ENCODE measurements at places on chromosomes 3 and 15.

DNA sequence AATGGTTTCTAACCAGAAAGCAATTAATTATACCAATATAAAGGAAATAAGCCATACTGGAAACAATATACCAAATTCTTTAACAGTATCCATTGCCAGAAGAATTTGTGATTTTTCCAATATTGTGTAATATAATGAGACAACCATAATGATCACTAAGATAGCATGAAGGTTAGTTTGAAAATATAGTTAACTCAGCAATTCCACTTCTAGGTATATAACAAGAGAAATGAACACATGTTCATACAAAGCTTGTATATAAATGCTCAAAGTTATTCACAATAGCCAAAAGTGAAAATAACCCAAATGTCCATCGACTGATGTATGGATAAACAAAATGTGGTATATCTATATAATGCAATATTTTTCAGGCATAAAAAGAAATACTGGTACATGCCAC lies 369.1 kb downstream of the TBC1D5 start:
- DNase-seq: no peak

GRCh38 chr3:127329631-127330285 lies 41.9 kb upstream of the PRR20G start:
- DNase-seq: no peak

DNA sequence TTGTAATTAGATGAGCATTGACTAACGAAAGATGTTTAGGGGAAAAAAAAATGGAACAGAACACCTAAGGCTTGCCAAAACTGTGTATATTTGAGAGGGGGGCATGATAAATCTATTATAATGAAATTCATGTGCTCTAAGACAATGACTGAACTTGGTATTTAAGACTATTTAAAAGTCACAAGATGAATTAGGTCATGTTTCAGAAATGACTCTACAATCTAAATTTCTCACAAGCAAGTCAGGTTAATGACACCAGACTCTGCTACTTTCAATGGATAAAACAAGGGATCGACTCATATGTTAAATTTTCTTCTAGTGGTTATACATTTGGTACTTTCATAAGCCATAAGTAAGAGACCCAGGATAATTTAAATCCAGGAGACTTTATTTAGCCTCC lies 78.4 kb downstream of the DUT start:
- no peak for DNase-seq

DNA sequence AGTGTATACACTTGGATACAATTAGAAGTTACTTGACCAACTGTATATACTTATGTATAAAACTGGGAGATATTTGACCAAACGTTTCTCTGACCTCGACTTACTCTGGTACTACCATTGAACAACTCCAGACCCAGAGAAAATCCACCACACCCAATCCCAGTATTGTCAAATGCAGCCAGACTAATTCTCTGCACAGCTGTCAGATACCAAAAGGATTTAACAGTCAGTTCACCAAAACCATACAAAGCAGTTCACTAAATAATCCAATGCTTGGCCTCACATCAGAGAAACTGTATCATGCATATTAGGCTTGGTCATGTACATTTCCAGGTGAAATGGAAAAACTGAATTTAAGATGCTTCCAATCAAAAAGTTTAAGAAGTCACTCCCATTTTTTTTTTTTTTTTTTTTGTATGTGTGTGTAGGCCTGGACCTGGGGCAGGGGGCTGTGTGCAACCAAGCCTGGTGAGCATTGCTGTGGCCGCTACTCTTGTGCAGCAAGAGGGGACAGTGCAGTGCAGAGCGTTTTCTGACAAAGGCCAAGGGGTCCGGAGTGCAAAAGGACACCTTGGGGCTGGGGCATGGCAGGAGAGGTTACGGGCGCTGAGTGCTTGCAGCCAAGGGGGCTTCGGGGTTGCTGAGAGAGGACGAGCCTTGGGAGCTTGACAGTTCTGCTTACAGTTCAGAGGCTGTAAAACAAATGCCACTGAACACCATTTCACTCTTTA lies 1.4 kb downstream of the TOMM70 start:
- no peak for DNase-seq

DNA sequence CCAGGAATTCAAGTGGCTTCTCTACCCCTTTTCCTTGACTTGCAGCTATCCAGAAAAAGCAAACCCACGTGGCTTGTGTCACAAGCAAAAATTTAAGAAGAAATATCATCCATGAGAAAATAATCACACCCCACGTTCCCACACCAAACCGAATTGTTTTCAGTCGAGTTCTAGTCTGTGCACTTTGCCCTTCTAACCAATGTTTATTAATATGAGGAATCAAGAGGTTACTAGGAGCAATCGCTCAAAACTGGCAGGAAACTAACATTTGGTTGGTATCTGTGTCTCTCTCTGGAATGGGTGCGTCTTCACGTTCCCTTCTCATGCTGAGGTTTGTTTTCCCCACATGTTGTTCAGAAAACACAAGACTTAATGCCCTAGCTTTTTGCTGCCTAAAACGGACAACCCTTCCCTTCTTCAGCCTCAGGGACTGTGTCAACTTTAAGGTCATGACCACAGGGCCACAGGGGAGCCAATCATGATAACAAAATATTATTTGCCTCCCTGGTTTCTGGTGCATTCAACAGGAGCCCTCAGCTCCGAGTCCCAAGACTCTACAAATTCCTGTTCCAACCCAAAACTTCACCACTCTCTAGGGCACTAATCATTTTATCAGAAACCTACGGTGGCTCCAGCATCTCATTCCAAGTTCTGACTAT lies 41.4 kb upstream of the LMCD1 start:
- no peak for DNase-seq

GRCh38 chr15:52483707-52484106 lies 45.0 kb downstream of the MYO5A start:
- peak; percentile 50 for DNase-seq

DNA sequence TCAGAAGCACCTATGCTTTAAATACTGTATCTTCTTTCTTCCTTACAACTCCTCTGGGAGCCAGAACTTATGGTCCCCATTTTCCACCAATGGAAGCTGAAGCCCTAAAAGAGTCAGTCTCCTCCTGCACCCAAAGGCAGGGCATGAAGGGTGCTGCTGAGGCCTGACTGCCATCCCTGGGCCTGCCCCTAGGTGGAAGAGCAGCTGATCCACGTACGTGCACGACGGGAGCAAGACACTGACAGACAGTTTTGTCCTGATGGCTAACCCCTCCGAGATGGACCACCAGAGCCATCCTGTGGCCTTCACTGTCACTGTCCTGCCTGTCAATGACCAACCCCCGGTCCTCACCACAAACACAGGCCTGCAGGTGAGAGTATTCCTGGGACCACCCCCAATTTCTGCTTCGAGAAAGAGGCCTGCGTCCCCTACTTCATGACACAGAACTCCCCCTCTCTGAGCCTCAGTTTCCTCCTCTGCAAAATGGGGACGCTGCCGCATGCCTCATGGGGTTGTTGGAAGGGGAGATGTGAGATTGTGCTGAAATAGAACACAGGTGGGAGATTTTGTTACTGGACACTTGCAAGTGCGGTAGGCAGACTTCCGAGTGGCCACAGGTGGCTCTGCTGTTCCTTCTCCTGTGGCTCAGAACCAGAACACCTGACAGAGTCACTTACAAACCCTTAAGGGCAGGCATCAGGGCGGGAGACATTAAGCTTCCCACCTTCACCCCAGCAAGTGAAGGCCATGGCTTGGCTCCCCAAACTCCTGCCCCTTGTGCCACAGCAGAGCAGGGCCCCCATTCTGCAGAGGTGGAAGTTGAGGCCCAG lies 175.4 kb downstream of the TBC1D2B start:
- no peak for DNase-seq

GRCh38 chr15:73054417-73054953 lies 2.2 kb downstream of the NEO1 start:
- DNase-seq: no peak

GRCh38 chr3:196842567-196843434 lies 24.9 kb upstream of the SENP5 start:
- no peak for DNase-seq

DNA sequence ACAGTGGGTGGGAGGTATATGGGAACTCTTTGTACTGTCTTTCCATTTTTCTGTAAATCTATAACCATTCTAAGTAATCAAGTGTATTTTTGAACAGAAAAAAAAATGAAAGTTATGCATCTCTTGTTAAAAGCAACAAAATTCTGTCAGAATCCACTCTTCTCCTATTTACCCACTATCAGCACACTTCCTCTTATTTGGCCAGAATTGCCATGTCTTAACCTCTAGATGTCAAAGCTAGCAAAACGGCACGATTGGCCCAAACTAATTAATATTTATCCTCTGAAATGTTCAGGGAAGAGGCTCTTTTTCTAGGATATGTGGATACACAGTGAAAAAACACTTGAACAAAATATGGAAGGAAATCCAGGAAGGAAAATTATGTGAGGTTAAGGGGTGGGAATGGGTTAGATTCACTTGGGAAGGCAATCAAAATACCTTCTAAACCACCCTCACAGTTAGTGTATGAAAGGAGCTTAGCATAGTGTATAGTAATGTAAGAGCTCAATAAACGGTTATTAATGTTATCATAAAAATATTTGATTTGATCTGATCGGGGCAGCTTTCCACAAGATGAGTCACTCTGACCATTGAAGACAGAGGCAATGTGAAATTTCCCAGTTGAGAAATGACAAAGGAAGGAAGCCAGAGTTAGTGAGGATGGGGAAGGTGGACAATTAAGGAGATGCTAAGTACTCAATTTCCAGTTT lies 20.1 kb upstream of the TGFBR2 start:
- DNase-seq: no peak

DNA sequence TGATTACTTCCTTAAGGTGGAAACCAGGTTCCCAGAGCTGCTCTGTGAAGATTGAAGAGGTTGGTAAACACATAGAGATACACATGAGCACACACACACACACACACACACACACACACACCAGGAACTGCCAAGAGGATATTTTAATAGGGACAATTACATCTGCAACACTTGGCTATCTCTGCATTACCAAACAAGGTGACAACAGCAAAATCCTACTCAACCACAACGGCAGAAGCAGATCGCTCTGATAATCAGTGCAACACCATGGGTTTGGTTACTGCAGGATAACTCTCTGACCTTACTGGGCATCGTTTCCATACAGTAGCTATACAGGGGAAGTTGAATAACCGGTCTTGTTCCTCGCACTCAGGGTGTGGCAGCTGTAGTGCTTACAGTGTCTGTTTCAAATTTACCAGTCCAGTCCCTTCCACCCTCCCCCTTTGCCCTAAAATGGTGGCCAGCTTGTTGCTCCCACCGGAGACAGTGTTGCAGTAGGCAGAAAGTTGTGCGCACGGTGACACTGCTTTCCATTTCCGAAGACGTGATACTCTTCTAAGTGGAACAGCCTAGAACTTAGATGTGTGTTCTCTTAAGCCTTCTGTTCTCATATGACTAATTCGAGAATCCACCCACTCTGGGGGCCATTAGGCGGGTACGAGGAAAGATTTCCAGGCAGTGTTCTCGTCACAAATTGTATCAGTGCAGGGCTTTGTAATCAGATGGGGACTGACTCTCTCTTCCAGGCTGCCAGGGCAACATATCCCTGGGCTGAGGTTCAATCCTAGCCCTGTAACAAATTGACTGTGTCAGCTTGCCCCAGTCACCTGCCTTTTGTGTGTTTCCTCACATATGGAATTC lies 176.2 kb downstream of the P3H2 start:
- no peak for DNase-seq

DNA sequence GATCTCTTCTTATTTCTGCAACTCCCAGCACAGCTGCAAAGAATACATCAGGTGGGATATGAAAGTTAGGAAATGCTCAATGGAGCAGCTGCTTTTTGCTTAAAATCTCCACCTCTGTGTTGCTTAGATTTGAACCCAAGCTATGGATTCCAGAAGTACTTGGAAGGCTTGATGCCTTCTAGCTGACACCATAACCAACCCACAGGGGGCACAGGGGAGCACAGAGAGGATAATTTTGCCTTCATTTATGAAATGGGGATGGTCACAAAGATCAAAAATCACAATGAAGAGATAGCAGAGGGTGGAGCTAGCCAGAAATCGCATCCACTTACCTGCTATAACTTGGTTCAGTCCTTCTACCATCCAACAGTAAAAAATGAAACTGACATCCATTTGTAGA lies 75.7 kb downstream of the DUT start:
- no peak for DNase-seq

DNA sequence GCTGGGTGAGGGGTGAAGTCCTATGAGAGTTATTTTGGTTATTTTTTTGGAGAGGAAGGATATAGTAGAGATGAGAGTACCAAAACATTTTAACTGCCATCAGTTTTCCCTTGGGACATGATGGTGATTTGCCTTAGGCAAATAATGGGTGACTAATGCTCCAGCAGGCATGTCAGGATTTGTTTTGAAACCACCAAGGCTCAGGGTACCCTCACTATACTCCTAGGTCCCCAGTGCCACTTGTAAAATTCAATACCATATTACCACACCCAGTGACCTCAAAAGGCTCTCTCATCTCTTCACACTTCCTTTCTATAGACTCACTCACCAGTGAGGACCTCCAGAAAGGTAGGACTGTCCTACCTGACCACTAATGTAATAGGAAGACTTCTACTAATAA lies 83.6 kb downstream of the WDR72 start:
- DNase-seq: no peak

- no peak for DNase-seq
These were observed 405.5 kb downstream of the SHQ1 start for GRCh38 chr3:72442759-72443158.

- DNase-seq: peak; percentile 8
These were observed 48.4 kb downstream of the OPA1 start for GRCh38 chr3:193641440-193641775.

DNA sequence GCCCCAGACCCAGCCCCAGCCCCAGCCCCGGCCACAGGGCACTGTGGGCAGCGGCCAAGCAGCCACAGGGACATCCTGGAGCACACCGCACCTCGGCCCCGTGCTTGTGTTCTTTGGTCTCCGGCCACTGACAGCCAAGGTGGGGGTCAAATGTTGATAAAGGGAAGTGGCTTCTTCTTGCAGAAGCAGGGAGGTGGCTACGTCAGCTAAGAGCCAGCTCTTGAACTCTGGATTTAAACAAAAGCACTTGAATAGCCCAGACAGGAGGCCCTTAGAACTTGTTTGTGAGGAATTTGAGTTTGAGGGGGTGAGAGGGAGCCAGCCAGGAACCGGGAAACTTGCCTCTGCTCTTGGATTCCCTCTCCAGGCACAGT lies 135.8 kb upstream of the ABHD17C start:
- DNase-seq: no peak

DNA sequence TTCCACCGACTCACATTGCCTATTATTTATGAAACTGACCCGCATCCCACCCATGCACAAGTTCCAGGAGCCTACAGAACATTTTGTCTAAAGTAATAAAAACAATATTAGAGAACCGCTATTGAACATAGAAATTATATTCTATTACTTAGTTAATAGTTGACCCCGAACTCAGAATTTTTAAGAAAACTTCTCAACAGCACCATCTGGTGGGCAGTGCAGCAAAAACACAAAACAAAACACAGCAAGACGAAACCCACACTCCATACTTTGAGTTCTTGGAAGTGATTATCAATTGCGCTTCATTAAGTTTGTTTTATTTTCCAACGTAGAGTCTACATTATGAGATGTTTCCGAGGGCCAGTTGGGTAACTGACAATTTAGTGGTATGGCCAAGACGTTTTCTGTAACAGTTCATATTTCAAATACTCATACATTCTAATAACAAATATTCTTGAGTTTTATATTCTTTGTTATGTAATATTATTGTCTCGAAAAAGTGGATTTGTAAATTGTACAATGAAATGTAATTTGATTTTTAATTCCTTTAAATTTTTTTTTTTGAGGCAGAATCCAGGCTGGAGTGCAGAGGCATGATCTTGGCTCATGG lies 24.0 kb upstream of the C3orf70 start:
- peak; percentile 34 for DNase-seq

- DNase-seq: no peak
These were observed 23.0 kb downstream of the TKT start for GRCh38 chr3:53232641-53233377.

GRCh38 chr3:134251731-134252391 lies 1.2 kb upstream of the RYK start:
- DNase-seq: no peak

Measured in fibroblast of skin of right quadriceps (primary cell).